ENCODE measurements at places on chromosomes 1 and 21.

GRCh38 chr1:212555426-212555825 is 53.1 kb upstream of the ATF3 start:
- H3K27ac ChIP-seq: no peak overlapping the region
- H3K36me3 ChIP-seq: no peaks in the 10 kb centered on the region
- H3K4me3 ChIP-seq: no peak overlapping the region
- H3K4me1 ChIP-seq: peaks cover 7% of the 10 kb centered on the region

- H3K4me3 ChIP-seq: no peak overlapping the region
- H3K4me1 ChIP-seq: peaks cover 13% of the 10 kb centered on the region
- no peaks in the 10 kb centered on the region for H3K36me3 ChIP-seq
- no peak overlapping the region for H3K27ac ChIP-seq
- no peaks in the 10 kb centered on the region for H3K27me3 ChIP-seq
Measured at GRCh38 chr1:212030936-212031528, 4.3 kb downstream of the INTS7 start.

DNA sequence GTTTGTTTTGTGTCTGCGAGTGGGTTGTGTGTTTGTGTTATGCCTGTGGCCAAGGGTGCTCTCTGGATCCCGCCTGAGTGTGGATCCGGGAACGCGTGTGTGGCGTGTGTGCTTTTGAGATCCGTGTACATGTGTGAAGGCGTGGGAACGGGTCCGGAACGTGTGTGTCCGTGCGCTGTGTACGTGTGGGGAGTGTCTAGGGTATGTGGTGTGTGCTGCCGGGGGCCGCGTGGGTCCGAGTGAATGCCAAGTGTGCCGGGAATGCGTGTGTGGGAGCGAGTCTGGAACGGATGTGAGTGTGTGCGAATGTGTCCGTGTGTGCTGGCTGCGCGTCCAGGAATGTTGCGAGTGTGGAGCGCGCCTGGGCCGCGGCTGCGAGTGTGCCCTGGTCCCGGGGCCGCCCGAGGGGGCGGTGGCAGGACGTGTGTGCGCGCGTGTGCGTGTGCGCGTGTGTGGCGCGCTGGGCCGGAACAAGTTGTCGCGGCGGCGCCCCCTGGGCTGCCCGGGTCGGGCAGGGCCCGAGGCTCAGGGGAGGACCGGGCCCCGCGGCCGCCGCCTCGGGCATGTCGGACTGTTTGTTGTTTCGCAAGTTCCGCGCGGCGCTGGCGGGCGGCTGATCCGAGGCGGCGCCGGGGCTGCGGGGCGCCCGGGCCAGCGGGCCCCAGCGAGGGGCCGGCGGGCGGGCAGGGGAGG is 953 bp downstream of the PTPRU start:
- H3K4me1 ChIP-seq: peaks cover 22% of the 10 kb centered on the region
- H3K36me3 ChIP-seq: no peaks in the 10 kb centered on the region
- no peak for DNase-seq
- peaks cover 5% of the 10 kb centered on the region for H3K27me3 ChIP-seq
- H3K27ac ChIP-seq: no peak overlapping the region

DNA sequence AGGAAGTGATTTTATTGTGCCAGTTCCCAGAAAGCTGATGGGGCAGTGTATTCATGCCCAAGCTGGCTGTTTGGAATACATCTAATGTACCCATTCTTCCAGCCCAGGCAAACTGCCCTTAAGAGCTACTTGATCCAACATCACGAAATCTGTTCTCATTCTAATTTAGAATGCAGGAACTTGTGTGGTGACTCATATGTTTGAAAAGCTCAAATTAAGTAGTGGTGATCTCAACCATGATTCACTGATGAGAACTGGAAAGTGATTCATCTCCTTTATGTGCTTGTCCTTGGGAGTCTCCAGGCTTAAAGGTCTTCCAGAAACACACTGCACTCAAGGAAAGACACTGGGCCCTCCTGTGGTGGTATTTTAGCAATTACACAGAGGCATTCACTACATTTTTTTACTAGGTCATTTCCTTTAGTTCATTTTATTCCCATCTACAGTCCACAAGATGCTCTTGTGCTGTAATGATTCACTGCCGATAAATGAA is 65.4 kb downstream of the RPE65 start:
- H3K36me3 ChIP-seq: no peaks in the 10 kb centered on the region
- H3K4me1 ChIP-seq: no peaks in the 10 kb centered on the region
- no peak overlapping the region for H3K27ac ChIP-seq
- H3K27me3 ChIP-seq: no peaks in the 10 kb centered on the region
- no peak for DNase-seq

DNA sequence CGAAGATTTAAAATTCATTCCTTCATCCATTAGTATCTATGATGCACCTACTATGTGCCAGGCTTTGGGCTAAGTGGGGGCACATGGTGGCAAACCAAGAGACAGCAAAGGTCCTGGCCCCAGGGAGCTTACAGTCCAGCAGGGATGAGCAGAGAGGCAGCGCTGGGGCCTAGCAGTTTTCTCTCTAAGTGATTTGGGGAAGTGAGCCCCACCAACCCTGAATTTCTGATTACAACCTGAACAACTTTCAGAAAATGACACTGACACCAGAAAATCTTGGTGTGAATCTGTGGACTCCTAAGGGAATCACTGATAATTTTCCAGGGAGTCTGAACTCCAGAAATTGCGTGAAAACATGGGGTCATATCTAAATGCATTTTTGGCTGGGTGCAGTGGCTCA is 111.5 kb downstream of the CAPN8 start:
- DNase-seq: no peak
- no peaks in the 10 kb centered on the region for H3K4me1 ChIP-seq
- H3K27me3 ChIP-seq: no peaks in the 10 kb centered on the region
- no peak overlapping the region for H3K27ac ChIP-seq
- H3K4me3 ChIP-seq: no peak overlapping the region

DNA sequence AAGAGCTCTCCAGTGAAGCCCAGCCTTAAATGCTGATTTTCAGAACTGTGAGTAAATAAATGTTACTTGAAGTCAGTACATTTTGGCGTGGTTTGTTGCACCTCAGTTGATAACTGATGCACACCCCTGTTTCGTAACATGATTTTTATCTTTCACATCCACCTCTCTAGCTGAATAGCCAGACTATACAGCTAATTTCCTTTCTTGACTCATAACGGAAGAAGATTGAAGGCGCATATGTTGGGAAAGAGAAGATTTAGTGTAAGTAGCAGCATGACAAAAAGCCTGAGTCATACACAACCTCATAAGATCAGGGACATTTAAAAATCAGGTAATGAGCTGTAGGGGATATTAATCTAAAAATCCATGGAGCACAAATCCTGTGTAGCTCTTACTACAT is 716.2 kb upstream of the ZP4 start:
- H3K27me3 ChIP-seq: no peaks in the 10 kb centered on the region
- no peaks in the 10 kb centered on the region for H3K4me1 ChIP-seq
- H3K36me3 ChIP-seq: no peaks in the 10 kb centered on the region
- no peak overlapping the region for H3K4me3 ChIP-seq
- no peak overlapping the region for H3K27ac ChIP-seq

DNA sequence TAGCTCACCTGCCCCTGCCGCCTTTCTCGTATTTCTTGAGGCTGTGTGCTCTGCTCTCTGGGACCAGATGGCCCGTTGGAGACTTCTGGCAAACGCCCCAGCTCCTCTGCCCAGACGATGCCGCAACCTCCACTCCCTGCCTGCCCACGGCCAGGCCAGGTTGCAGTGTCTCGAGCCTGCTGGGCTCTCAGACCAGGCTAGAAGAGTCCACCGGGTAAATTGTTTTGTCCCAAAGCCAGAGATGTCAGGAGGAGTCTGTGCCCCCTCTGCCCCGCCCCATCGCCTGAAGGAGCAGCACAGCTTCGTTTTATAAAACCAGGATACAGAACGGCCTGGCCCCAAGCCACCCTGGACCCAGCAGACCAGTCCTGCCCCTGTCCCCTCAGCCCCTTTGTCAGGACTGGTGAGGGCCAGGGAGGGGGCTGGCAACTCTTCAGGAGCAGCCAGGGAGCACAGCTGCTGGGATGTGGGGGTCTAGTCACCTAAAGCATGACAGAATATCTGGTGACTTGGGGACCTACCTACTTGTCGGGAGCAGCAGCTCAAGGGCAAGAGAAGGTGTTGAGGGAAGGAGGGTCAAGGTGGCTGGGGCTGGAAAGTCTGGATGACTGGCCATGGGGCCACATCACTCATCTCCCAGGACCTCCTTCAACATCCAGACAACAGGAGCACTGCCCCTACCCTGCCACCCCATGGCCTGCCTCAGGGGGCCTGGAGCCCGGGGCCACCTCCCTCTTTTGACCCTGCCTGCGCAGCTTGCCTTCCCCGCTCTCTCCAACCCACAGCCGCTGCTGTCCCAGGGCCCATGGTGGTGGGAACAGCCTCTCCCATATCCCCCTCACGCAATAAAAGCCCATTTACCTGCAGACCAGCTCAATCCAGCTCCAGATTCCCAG is 33.9 kb upstream of the LBR start:
- H3K4me1 ChIP-seq: peaks cover 63% of the 10 kb centered on the region
- no peaks in the 10 kb centered on the region for H3K27me3 ChIP-seq
- H3K4me3 ChIP-seq: no peak overlapping the region
- peak overlapping the region; percentile 43 for H3K27ac ChIP-seq

DNA sequence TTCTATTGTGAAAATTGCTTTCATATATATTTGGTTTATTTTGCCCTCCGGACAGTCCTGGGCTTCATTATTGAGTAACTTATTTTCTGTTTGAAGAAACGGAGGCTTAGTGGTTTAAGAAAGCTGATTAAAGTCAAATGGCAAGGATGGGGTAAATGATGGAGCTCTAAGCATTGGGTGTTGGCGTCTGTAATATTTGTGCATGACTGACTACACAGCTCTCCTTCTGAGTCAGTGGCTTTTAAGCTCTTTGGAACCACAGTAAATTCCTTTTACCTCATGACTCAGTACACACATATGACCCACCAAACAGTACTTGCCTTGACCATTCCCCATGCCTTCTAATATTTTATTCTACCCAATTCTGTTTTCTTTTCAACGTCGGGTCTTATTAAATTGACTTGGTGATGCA is 21.0 kb downstream of the B3GALT5 start:
- no peak overlapping the region for H3K27ac ChIP-seq
- no peaks in the 10 kb centered on the region for H3K4me1 ChIP-seq
- H3K4me3 ChIP-seq: no peak overlapping the region
- no peaks in the 10 kb centered on the region for H3K36me3 ChIP-seq
- no peaks in the 10 kb centered on the region for H3K27me3 ChIP-seq

DNA sequence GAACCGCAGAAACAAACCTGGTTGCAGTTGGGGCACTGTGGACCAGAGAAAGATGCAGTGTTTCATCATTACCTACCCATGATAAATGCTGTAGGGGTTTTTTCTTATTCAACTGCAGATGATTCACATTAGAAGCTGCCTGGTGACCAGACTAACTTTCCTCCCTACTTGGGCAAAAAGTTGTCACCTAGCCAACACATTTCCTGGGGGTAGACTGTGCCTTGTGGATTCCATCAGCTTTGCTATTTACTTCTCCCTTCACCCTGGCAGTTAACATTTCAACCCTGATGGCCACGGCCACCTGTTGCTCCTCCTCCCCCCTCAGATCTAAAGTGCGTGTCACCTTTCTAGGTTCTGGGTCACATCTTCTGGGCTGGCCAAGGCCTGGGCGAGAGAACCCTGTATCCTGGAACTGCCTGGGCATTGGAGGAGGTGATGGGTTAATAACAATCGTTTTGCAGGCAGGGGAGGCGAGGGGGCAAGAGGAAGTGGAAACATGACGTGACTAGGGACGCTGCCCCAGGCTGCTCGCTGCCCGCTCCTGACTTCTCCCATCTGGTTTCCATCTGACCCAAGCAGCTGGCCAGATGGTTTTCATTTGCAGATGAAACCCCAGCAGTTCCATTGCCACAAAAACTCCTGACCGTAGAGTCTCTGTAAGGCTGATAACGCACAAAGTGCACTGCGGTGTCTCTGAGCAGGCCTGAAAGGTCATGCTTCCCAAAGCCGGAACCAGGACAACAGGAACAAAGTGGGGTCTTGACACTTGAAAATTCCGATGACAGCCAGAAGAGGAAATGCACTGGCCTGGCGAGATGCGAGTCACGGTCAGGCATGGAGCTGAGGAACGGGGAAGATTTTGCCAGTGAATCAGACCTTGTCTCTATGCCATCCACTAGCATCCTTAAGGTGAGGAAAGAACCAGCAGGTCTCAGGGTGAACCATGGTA is 36.6 kb downstream of the CAPZB start:
- peaks cover 26% of the 10 kb centered on the region for H3K36me3 ChIP-seq
- no peak overlapping the region for H3K4me3 ChIP-seq
- peaks cover 15% of the 10 kb centered on the region for H3K4me1 ChIP-seq
- no peaks in the 10 kb centered on the region for H3K27me3 ChIP-seq

- H3K27ac ChIP-seq: no peak overlapping the region
- no peak for DNase-seq
- H3K27me3 ChIP-seq: no peaks in the 10 kb centered on the region
- H3K4me1 ChIP-seq: no peaks in the 10 kb centered on the region
- H3K36me3 ChIP-seq: no peaks in the 10 kb centered on the region
Measured at GRCh38 chr1:164369698-164370365, 189.2 kb upstream of the PBX1 start.

DNA sequence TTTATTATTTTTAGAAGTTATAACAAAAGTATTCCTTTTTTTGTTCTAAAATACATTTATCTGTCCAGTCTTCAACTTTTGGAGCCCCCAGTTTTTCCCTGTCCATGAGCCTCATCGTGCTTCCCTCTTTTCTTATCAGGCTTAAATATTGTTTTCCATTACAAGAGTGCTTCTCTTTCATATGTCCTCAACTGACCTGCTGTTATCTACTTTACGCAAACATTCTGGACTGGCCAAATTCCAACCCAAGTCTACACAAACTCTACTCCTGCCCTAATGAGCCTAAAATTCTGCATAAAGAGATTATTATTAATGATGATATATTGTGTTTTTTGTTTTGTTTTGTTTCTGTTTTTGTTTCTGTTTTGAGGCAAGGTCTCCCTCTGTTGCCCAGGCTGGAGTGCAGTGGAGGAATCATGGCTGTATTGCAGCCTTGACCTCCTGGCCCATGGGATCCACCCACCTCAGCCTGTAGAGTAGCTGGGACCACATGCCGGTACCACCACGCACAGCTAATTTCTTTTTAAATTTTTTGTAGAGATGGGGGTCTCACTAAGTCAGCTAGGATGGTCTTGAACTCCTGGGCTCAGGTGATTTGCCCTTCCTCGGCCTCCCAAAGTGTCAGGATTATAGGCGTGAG is 318.8 kb upstream of the NEGR1 start:
- no peak for DNase-seq
- H3K27ac ChIP-seq: no peak overlapping the region
- H3K4me3 ChIP-seq: no peak overlapping the region
- no peaks in the 10 kb centered on the region for H3K4me1 ChIP-seq
